Naive thymus-derived CD8-positive, alpha-beta T cell (primary cell): ENCODE measurements at places on chromosomes 1 and 21.

DNA sequence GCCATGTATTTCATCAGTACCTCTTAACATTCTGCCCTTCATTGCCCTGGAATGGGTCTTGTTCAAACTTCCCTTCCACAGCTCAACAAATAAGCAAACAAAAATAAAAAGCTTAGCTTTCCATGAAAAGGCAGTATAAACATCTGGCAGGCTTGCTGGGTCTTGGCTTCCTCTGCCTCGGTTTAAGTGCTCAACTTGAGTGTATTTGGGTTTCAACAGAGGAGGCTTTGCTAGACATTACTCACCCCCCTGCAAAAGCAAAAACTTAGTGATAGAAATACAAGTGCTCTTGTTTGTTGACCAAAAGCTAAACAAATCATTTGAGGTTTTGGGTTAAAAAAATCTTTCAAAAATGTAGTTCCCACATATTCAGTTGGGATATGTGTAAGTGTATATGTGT is 518.5 kb downstream of the PLPP3 start:
- DNase-seq = no peak

- DNase-seq = no peak
These were observed 17.7 kb downstream of the DHRS3 start for GRCh38 chr1:12600335-12600734.

DNA sequence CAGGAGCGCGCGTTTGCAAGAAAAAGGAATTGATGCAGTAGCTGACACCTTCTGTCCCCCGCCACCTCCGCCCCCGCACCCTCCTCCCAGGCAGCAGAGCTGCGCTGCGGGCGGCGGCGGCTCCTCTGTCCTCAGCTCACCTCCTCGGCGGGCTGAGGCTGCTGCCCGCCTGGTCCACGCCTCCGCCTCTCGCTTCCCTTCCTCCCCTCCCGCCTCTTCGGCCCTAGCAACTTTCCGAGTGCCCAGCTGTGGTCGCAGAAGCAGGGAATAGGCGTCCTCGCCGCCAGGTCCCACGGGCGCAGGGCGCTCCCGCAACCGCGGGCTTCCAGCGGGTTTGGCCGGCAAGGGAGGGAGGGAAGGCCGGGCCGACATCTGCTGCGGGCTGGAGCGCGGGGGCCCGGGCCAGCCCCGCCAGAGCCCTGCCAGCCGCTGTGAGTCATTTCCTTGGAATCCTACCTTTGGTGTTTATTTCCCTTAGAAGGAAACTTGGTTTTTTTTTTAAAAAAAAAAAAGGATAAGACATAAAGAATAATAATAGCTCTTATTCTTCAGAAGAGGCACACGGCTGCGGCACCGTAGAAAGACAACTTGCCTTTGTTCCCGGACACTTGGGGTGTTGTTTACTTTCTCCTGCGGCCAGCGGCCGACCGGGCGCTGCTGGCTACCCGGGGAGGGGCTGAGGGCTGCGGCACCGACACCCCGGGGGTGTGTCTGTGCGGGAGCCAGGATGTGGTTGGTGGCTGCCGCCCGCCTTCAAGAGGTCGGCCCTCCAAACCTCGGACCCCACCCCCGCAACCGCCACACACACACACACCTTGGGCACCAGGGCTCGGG is 1.1 kb downstream of the SERTAD4 start:
- no peak for DNase-seq

DNA sequence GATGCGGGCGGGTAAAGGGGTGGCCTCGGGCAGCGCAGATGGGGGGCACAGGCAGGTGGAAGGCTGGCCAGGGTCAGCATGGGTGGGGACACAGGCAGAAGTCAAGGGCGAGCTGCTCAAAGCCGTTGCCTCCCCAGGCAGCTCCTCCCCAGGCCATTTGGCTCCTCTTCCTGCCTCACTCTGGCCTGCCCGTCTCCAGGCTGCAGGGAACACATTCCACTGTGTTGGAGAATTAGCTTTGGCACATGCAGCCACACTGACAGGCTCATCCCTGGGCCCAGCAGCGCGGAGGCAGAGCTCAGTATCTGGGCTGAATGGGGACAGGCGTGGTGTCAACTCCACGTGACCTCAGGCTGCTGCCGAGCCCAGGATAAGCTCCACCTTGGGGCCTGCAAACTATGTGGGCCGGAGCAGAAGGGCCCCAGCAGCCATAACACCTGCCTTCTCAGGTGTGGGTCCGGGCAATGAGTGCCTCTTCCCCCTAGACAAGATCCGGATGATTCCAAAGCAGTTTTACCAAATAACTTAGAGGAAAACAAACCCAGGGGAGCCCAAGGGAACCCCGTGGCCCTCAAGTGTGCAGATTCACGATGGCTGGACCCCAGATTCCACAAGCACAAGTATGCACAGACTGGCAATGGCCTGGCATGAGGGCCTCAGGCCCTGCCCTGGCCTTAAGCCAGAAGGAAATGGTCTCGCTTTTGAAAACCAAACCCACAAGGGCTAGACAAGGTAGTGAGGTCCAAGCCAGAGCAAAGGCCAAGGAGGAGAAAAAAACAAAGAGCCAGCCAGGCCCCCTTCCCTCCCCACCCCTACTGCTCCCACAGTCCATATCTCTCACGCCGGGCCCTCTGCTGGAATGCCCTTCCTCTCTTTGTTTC is 40.2 kb downstream of the HSPG2 start:
- no peak for DNase-seq

- no peak for DNase-seq
These were observed 7.0 kb upstream of the CDCP2 start for GRCh38 chr1:54159733-54160316.

DNA sequence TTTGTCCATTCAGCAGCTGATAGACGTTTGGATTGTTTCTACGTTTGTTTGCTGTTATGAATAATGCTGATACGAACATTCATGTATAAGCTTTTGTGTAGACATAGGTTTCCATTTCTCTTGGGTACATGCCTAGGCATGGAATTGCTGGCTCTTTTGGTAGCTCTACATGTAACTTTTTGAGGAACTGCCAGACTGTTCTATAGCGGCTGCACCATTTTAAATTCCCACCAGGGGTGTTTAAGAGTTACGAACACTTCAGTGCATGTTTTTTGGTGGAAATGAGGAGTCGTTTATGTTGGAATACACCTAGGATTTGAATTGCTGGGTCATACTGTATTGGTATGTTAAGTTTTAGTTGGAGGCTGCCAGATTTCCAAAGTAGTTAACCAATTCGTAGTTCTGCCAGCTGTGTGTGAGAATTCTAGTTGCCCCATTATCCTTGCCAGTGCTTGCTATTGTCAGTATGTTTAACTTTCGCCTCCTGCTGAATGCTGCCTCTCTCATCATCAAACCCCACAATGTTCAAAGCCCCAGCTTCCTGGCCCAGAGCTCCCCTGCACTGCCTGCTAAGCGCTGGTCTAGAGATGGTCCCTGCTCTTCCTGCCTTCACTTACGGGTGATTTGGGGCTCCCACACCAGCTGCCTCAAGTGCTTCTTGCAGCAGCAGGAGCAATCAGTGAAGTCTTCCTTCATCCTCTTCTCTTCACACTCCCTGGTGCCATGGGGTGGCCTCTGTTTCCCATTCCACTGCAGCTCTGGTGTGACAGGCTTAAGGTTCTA is 81.0 kb downstream of the MAN1C1 start:
- peak; percentile 63 for DNase-seq

- DNase-seq = peak; percentile 31
These were observed 37.3 kb downstream of the PABPC4 start for GRCh38 chr1:39539252-39539790.

DNA sequence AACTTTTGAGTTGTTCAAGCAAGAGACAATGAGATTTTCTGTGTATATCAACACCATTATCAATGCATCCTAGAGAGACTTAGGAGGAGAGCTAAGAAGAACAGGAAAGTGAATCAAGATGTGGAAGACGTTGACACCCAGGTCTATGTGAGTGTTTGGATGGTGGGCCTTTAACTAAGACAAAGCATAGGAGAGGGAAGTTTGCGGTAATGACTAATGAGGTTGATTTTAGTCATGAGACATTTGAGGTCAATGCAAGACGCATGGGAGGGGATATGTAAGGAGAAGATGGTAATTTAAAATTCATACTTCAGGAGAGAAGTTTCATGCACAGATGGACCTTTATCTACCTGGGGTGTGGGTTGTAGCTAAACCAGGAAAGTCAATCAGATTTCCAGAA is 269.6 kb downstream of the VAV3 start:
- DNase-seq = no peak

GRCh38 chr1:210684466-210685294 is 356.0 kb downstream of the HHAT start:
- no peak for DNase-seq

GRCh38 chr1:178751046-178751445 is 26.0 kb downstream of the RALGPS2 start:
- no peak for DNase-seq

DNA sequence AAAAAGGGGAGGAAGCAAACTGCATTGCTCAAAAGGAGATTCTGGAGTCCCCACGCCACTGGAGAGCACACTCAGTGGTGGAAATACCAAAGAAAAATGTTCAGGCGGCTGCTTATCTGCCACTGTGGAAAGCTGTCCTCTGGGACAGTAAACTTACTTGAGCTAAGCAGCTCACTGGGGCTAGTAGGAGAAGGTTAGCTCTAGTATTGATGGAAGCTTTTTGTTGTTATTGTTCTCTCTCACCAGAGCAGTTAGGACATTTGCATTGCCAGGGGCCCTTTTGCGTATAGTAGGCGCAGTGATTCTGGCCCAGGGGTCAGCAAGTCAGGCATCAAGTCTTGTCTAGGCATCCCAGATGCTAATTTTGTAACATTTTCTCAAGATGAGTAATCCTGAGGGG is 15.6 kb downstream of the BACE2 start:
- DNase-seq = no peak

- no peak for DNase-seq
These were observed 97.7 kb downstream of the PAPPA2 start for GRCh38 chr1:176560681-176561080.

GRCh38 chr1:225653463-225654276 is 747 bp upstream of the ENAH start:
- peak; percentile 2 for DNase-seq

GRCh38 chr1:159791461-159791860 is 10.7 kb downstream of the DUSP23 start:
- DNase-seq = no peak

GRCh38 chr1:8663915-8664329 is 153.5 kb downstream of the RERE start:
- no peak for DNase-seq

GRCh38 chr1:160325252-160325651 is 17.8 kb downstream of the COPA start:
- DNase-seq = no peak

DNA sequence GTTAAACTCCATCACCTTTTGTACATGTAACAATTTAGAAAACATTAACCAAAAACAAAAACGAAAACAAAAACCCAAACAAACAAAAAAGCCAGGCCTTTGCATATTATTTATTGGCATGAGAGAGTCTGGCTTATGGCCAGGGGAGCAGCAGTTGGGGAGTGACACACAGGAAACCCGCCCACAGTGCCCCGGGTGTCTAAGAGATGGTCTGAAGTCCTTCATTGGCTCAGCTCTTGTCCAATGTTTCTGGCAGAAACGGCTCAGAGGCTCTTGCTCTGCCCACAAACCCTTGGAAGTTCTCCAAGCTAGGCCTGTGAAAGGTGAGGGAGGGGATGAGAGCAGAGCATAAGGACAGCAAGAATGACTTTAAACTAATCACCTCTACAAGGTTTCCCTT is 131.5 kb downstream of the CNIH3 start:
- no peak for DNase-seq
